Endothelial cell of umbilical vein (primary cell): ENCODE measurements at places on chromosomes 11 and 22.

DNA sequence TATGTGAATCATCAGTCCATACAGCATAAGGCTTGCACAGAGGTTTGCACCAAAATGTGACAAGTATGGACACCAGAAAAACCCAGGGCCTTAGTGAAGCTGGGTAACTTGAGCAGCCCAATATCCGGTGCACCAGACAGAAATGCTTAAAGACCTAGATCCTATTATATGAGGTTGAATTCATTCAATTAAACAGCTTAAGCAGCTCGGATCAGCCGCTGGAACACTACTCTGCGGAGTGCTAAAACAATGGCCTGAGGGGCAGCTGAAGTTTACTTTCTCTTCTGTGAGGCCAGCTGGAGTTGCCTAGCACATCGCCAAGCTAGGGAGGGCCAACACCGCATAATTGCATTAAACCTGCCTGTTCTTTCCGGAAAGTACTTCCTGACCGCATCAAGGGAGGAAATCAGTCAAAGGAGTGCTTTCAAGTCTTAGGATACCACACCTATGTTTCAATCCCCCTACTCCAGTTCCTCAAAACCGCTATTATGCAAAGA is 17.0 kb upstream of the FAM181B start:
- DNase-seq, result peak; percentile 32

- DNase-seq, result no peak
Observed at GRCh38 chr22:46914481-46914880, 152.0 kb downstream of the TBC1D22A start.

- peak; percentile 16 for DNase-seq
Observed at GRCh38 chr11:116931206-116931953, 94.0 kb upstream of the APOA1 start.

- no peak for DNase-seq
Observed at GRCh38 chr11:35968386-35969088, 24.7 kb downstream of the LDLRAD3 start.

GRCh38 chr11:68947151-68947550 is 33.6 kb downstream of the MRGPRD start:
- DNase-seq, result no peak

DNA sequence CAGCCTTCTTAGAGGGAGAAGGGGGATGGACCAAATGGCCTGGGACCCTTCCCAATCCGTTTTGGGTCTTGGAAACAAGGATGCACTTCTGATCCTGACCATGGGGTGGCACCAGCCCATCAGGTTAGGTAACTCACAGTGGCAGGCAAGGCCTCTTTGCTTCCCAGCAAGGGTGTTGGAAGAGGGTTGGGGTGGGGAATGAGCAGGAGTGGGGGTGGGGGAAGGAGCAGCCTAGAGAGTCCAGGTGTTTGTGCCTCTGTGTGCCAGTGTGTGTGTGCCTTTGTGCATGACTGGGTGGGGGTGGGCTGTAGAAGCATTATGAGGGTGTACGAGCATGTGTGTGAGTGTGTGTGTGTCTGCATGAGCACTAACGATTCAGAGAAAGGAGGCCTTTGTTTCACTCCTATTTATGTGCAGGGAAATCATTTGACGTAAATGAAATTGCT is 213.1 kb downstream of the INSC start:
- DNase-seq, result no peak

DNA sequence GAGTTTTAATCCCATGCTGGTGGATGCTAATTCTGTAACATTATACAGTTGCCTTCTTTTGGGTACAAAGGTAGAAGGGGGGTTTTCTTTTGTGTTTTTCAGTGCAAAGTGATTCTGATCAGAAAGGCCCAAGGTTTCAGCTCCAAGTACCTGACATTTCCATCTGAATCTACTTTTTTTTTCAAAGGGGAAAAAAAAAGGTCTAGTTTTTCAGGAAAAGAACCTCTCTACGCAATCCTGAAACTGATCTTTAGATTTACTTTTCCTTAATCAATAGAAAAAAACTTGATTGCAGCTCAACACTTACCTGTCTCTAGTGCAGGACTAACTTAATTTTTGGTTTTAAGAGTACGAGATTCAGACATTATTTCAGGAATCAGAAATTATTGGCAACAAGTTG is at the start of gene TECTA:
Gene TECTA (plus strand): TSS at position 301 of the 400 bp plus-strand sequence. CDS start 1,423 bp downstream, outside the sequence.
- no peak for DNase-seq
